ENCODE measurements at places on chromosomes 4 and X.

DNA sequence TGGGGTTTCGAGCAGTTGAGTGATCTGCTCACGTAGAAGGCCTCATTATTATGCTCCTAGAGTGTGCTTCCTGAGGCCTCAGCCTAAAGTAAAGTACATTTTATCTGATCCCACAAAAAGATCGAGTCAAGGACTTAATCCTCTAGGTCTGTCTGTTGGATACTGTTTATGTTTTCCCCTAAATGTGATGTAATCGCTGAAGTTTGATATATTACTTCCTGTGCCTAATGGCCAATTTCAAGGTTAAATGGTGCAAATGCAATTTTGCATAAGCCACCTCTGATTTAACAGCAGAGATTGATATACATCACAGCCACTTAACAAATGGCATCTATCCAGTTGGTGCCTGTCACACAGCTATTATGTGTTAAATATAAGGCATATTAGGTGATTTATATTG lies 19.4 kb upstream of the SERTM2 start:
- no peak for DNase-seq

- DNase-seq = no peak
Measured at GRCh38 chr4:42719257-42719656, 62.4 kb upstream of the ATP8A1 start.

- DNase-seq = no peak
Measured at GRCh38 chr4:8198206-8198905, 734 bp upstream of the SH3TC1 start.

- DNase-seq = no peak
Measured at GRCh38 chr4:31788676-31789075, 1068.5 kb downstream of the PCDH7 start.

GRCh38 chr4:124322234-124323065 lies 390.1 kb downstream of the ANKRD50 start:
- DNase-seq = no peak

- DNase-seq = no peak
Measured at GRCh38 chrX:11380187-11380844, 87.1 kb downstream of the AMELX start.

- no peak for DNase-seq
Measured at GRCh38 chrX:21487832-21488231, 113.6 kb downstream of the CNKSR2 start.

GRCh38 chr4:23818097-23818885 lies 71.6 kb downstream of the PPARGC1A start:
- DNase-seq = no peak

Data from activated CD4-positive, alpha-beta T cell treated with anti-CD3 and anti-CD28 coated beads for 1 hour (primary cell).